ENCODE measurements at places on chromosomes 5 and 9. TPM values are rescaled to one million over a fixed set of nuclear protein-coding genes. Genes with fewer than 3 reads are reported as not detected.

GRCh38 chr5:128596071-128596470 lies 58.0 kb upstream of the FBN2 start:
- no peak overlapping the region for H3K27ac ChIP-seq
- no peaks in the 10 kb centered on the region for H3K27me3 ChIP-seq
- no peaks in the 10 kb centered on the region for H3K4me1 ChIP-seq
- no peaks in the 10 kb centered on the region for H3K36me3 ChIP-seq
- DNase-seq = no peak
- H3K4me3 ChIP-seq = no peak overlapping the region

DNA sequence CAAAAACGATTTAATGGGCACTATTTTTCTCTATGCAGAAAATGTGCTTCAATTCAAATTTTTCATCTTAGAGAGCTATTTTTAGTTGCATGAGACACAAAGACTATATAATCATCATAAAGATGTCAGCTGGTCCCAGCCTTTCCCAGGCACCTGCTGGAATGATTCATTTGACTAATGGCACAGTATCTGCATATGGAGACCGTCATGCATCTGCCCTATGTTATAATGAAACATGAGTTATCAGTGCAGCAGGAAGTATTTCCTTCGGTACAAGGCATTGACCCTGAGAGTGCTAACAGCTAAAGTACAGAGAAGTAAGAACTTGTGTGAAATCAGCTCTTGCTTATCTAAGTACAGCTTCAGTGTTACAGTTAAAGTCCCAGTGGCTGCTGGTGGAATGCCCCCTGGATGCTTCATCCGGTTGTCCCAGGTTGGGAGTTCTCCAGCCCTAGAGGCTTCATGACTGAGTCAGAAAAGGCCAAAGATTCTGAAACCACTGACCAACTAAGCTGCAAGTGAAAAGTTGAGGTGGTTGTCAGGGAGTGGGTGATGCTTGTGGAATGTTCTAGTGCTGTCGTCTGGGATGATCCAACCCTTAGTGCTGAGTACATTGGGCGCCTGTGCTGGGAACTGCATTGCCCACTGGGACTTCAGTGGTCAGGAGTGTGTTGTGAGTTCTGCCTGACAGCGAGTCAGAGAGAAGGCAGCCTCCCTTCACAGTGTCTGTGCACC lies 57.2 kb downstream of the MTRR start:
- H3K27ac ChIP-seq = no peak overlapping the region
- no peaks in the 10 kb centered on the region for H3K4me1 ChIP-seq
- H3K36me3 ChIP-seq = no peaks in the 10 kb centered on the region
- no peaks in the 10 kb centered on the region for H3K27me3 ChIP-seq

The PCDHGC3 gene
- total RNA-seq = 81.1 TPM

DNA sequence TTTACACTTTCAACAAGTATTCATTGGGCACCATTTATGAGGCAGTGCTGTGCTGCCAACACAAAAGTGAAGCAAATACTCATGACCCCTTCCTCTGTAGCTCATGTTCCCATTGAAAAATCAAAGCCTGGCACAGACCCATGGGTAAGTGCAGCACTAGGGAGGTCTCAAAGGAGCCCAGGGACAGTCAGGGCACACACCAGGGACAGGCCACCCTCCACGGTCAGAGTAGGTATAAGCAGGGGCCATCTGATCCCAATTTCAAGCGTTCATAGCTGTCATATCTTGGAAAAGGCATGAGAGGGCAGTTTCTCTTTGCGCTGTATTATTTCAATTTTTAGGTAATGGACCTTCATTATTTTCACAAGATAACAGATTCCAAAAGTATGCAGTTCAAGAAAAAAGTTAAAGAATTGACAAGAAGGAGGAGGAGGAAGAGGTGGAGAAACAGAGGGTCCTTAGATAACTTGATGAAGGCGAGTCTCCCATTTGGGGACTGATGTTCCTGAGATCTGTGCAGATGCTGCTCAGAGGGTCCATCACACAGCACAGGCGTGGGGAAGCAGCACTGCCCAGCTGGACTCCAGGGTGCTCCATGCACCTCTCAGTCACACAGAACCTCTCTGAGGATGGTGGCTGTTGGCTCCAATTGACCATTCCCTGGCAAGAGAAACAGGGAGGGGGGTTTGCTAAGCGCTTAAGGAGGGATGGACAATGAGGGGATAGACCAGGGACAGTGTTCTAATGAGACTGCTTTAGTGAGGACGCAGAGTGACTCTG lies 7.5 kb downstream of the CTSL start:
- no peak overlapping the region for H3K4me3 ChIP-seq
- H3K4me1 ChIP-seq = peaks cover 8% of the 10 kb centered on the region
- DNase-seq = no peak

DNA sequence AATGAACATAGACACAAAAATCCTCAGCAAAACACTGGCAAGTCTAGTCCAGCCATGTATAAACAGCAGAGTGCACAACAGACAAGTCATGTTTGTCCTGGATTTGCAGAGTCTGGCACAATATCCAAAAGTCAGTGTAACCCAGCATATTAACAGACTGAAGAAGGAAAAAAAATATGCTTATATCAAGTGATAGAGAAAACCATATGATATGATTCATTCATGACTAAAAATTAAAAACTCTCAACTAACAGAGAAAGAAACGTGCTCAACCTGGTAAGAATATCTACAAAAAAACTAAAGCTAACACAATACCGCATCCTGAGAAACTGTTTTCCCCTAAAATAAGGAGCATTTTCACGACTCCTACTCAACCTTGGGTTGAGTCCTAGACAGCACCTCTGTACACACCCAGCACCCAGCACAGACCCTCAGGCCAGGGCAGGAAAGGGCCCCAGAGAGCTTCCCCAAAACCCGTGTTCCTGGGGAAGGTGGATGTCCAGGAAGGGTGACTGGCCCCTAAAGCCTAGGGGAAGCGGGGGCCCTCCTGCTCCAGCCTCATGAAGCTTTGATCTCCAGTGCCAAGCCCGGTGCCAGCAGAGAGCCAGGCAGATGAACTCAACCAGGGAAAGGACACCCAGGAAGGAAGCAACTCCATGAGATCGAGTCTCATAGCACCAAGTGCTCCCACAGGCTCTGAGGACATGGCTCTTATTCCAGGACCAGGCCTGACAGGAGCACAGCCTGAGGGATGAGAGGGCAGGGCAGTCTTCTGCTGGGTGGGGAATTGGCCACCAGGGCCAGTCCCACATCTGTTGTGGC lies 38.9 kb downstream of the ADAMTS2 start:
- H3K27me3 ChIP-seq = no peaks in the 10 kb centered on the region
- no peak overlapping the region for H3K27ac ChIP-seq
- no peak overlapping the region for H3K4me3 ChIP-seq
- no peak for DNase-seq

The SHB gene
- 21.1 TPM for total RNA-seq

The LIX1 gene
- 0.71 TPM for total RNA-seq

DNA sequence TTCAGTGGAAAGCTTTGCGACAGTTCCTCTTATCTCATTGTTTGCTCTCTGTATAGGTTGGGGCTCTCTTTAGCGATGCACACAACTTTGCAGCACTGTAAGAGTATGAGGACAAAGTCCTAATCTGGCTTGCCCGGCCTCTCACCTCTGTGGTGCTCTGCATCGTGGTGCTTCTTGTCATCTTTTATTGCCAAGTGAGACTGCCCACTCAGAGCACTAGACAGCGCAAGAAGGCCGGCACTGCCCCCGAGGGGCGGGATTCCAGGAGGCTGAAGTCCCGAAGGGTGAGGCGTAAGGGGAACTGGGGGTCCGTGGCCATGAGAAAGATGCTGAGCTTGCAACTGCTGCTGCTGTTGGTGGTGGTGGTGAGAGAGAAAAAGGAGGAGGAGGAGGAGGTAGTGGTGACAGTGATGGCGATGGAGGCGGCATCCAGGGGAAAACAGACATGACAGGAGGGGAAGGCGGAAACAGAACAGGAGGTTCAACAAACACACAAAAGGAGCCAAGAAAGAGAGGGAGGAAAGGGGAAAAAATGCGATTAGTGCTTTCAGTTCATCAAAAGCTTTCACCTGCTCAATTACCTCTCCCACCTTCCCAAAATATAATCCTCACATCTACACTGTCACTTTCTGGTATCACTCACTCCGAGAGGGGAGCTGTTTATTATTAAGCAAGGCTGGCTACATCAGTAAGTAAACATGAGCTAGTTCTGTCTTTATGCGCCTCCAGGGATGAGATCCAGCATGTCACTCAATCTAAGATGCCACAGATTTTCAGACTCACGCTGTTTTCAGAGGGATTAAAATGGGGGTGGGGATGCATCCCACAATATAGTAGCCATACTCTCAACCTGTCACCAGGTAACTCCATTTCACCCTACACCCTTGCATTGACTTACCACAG lies 55.1 kb downstream of the TLE1 start:
- H3K4me1 ChIP-seq = peaks cover 36% of the 10 kb centered on the region
- no peak overlapping the region for H3K4me3 ChIP-seq
- no peak overlapping the region for H3K27ac ChIP-seq
- H3K27me3 ChIP-seq = no peaks in the 10 kb centered on the region

The CNTFR gene
- total RNA-seq = 3.6 TPM

DNA sequence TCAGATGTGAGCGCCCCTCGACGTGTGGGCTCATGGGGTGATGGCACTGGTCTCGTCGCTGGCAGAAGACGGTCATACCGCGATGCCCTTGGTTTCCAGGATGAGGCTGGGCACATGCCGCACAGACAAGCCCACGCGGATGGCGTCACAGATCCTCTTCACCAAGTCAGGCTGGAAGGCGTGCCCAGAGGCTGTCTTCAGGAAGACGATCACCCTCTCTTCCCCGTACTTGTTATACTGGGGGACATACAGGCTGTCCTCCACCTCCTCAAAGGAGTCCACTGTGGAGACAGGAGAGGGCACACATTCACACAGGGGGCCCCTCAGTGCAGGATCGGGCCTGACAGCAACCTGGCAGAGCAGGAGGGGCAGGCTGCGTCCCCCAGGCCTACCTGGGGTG lies 41.9 kb upstream of the ZNF354A start:
- no peak overlapping the region for H3K27ac ChIP-seq
- DNase-seq = no peak

DNA sequence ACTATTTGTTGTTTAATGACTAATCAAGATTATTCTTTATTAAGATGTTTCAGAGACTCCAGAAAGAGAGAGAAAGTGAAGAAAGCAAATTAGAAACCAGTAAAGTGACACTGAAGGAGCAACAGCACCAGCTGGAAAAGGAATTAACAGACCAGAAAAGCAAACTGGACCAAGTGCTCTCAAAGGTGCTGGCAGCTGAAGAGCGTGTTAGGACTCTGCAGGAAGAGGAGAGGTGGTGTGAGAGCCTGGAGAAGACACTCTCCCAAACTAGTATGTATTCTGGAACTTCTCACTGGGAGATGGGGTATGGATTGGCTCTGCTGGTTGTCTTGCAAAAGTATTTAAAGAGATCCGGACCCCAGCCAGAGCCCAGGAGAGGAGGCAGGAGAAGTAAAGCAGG lies 33.6 kb downstream of the RAB14 start:
- H3K36me3 ChIP-seq = peaks cover 48% of the 10 kb centered on the region
- H3K4me1 ChIP-seq = no peaks in the 10 kb centered on the region
- no peak overlapping the region for H3K27ac ChIP-seq
- no peak overlapping the region for H3K4me3 ChIP-seq

- no peak overlapping the region for H3K4me3 ChIP-seq
- no peak for DNase-seq
- H3K4me1 ChIP-seq = no peaks in the 10 kb centered on the region
- no peaks in the 10 kb centered on the region for H3K27me3 ChIP-seq
These were observed 408.1 kb downstream of the HTR1A start for GRCh38 chr5:63554191-63554590.

The PLPP7 gene
- total RNA-seq = 22.5 TPM

DNA sequence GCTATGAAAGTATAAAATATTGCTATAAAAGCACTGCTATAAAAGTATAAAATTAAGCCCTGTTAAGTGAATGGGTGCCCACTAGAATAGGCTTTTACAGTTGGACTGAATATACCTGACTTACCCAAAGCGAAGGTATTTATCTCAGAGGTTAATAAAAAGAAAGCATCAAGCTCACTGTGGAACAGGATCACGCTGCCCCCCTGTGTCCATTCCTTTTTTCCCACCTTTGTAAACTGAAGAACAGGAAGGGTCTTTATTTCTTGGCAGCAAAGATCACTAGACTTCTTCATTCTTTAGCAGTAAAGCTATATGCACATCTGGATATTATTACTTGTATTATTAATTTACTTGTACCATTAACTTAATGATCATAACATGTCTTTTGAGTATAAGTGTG lies 22.1 kb upstream of the PLPP6 start:
- H3K36me3 ChIP-seq = no peaks in the 10 kb centered on the region
- no peak overlapping the region for H3K27ac ChIP-seq
- no peak overlapping the region for H3K4me3 ChIP-seq

The CDH12 gene
- not detected for total RNA-seq

GRCh38 chr5:150034662-150035061 lies 34.1 kb downstream of the HMGXB3 start:
- no peaks in the 10 kb centered on the region for H3K27me3 ChIP-seq
- peaks cover 5% of the 10 kb centered on the region for H3K4me1 ChIP-seq
- no peak for DNase-seq
- H3K36me3 ChIP-seq = peaks cover 100% of the 10 kb centered on the region
- no peak overlapping the region for H3K4me3 ChIP-seq

DNA sequence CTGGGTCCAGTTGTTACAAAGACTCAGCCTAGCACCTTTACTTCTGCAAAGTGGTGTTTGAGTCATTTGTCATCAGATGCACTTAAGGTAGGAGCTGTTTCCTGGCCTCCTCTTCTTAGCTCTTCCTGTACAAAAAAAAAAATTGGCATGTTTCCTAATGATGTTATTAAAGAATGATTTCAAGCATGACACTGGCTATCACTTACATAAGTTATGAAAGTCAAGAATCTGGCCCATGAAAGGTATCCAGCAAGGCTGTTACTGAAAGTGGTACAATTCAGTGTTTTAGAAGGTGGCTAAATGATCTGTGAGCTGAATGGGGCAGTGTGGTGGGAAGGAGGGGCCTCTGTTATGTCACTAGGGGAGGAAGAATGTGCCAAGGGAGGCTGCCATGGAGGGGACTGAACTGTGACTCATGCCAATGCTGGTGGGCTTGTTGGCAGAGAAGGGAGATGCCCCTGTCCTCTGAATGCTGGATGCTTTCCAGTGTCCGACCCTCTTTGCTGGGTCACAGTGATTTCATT lies 175.1 kb upstream of the MAP1B start:
- peak; percentile 80 for DNase-seq
- H3K4me3 ChIP-seq = no peak overlapping the region
- peaks cover 25% of the 10 kb centered on the region for H3K4me1 ChIP-seq
- no peaks in the 10 kb centered on the region for H3K27me3 ChIP-seq
- peak overlapping the region; percentile 83 for H3K27ac ChIP-seq
- no peaks in the 10 kb centered on the region for H3K36me3 ChIP-seq

DNA sequence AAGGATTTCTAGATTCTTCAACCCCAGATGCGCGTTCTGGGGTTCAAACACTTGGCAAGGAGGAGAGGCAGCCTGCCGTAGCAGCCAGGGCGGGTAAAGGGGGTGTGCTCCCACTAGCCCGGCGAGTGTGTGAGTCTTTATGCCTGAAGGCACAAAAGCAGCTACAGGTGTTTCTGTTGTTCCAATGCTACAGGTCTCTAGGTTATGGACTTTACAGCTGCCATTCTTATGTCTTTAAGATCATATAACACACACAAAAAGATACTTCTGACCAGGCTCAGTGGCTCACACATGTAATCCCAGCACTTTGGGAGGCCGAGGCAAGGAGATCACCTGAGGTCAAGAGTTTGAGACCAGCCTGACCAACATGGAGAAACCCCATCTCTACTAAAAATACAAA lies 133.6 kb upstream of the RETREG1 start:
- H3K27me3 ChIP-seq = no peaks in the 10 kb centered on the region
- H3K4me1 ChIP-seq = no peaks in the 10 kb centered on the region
- H3K27ac ChIP-seq = no peak overlapping the region
